ENCODE measurements at places on chromosomes 12 and 14.
A peak's percentile ranks its signal among the peaks of the same experiment; 100 is the strongest.

GRCh38 chr14:50823762-50824636 is 7.0 kb downstream of the NIN start:
- no peak for DNase-seq

- peak; percentile 13 for DNase-seq
These were observed 41.5 kb downstream of the IGF1 start for GRCh38 chr12:102438827-102439210.

DNA sequence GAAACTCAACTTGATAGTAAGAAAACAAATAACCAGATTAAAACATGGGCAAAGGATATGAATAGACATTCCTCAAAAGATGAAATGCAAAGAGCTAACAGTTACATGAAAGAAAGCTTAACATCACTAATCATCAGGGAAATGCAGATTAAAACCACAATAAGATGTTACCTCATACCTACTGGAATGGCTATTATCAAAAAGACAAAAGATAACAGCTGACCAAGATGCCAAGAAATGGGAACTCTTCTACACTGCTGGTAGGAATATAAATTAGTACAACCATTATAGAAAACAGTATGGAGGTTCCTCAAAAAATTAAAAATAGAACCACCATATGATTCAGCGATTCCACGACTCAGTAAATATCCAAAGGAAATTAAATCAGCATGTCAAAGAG is 18.8 kb downstream of the KCNH5 start:
- no peak for DNase-seq

- DNase-seq: no peak
These were observed 93.0 kb downstream of the KCNH5 start for GRCh38 chr14:62952226-62952625.

DNA sequence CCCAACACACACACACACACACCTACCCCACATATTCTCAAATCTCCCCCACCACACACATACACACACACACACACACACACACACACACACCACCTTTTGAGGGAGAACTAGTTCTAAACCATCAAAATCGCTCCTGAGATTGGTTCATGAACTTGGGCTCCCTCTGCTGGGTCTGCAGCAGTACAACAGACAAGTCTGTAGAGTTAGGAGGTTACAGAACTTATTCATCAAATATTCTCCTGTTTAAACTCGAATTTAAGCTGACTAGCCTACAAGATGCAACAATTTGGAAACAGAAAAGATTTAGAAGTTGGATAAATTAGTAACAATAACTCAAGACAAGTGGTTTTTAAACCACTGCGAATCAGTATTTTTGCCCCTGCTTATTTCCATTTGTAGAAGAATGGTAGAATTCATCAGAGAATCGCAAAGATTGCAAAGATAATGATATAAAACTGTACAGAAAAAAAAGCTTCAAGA is 136.4 kb upstream of the USP15 start:
- DNase-seq: peak; percentile 33
